Endodermal cell (in vitro differentiated cells): ENCODE measurements at places on chromosomes 4 and X.

DNA sequence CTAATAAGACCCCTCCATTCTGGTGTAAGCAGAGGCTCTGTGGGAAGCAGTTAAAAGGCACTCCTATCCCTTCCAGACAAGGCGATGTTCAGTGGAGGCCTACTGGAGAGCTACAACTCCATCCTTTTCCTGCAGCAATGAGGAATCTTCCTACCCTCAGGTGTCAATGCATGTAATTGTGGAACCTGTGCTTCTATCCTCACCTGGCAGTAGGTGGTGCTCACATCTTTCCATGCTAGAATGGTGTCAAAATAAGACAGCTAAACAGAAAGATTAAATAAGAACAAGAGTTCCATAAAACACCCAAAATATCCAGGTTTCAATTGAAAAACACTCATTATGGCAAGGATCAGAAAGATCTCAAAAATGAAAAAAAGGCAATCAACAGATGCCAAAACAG is 224.6 kb downstream of the IL15 start:
- DNase-seq: no peak

DNA sequence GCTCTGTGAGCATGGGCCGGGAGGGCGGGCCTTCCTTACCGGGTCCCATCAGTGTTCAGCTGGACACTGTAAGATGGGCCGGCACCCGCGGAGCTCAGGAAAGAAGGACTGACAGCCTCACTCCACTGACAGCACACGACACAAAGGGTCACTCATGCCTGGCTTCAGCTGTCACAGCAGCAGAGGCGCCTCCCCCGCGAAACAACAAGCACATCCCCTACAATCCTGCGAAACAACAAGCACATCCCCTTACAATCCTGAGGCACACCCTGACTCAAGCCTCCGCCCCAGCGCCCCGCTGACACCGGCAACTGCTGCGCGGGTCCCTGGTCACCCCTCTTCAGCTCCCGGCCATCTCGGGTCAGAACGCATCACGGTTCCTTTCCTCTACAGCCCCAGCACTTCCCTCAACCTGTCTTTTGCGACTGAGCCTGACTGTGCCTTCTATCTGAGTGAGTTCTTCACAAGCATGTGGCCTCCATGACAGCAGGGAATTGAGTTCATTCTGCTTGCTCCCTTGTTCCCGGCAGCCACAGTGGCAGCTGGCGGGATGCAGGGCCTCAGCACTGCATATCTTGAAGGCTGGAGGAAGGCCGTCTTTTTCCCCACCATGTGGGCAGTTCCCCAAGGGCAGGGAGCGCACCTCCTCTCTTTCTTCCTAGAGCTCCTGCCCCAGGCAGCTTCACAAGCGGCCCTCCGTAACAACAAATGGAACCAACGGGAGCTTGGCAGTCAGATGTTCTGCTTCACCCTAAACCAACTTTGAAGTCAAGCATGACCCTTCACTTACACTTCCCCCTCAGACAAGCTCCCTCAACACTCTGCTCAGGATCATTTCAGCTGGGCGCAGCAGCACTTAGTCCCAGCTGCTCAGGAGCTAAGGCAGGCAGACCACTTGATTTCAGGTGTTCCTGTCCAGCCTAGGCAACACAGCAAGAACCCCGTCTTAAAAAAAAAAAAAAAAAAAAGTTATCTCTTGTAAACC is 39.6 kb downstream of the SCD5 start:
- DNase-seq: peak; percentile 51

GRCh38 chr4:55184600-55185523 is 59.5 kb upstream of the KDR start:
- DNase-seq: peak; percentile 86

DNA sequence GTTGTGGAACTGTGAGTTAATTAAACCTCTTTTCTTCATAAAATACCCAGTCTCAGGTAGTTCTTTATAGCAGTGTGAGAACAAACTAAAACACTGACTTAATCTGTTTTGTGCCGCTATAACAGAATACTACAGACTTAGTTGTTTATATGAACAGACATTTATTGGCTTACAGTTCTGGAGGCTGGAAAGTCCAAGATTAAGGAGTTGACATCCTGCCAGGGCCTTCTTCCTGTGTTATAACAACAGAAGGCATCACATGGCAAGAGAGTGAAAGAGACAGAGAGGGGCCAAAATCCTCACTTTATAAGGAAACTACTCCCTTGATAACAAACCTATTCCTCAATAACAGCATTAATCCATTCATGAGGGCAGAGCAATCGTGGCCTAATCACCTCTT is 42.5 kb upstream of the KCNIP4 start:
- DNase-seq: no peak

- no peak for DNase-seq
These were observed 9.8 kb upstream of the ACOT9 start for GRCh38 chrX:23752740-23753415.

- DNase-seq: no peak
These were observed 22.7 kb upstream of the MSN start for GRCh38 chrX:65644621-65645289.

DNA sequence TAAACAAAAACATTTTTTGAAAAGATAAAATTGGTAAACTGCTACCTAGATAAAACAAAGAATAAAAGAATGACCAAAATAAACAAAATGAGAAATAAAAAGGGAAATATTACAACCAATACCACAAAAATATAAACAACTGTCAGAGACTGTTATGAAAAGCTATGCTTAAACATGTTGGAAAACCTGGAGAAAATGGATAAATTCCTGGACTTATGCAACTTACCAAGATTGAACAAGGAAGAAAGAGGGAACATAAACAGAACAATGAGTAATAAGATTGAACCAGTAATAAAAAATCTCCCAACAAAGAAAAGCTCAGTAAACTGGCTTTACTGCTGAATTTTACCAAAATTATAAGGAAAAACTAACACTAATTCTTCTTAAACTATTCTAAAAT is 518.7 kb downstream of the GRXCR1 start:
- DNase-seq: no peak

GRCh38 chrX:112687189-112687691 is 7.5 kb upstream of the LHFPL1 start:
- DNase-seq: no peak

DNA sequence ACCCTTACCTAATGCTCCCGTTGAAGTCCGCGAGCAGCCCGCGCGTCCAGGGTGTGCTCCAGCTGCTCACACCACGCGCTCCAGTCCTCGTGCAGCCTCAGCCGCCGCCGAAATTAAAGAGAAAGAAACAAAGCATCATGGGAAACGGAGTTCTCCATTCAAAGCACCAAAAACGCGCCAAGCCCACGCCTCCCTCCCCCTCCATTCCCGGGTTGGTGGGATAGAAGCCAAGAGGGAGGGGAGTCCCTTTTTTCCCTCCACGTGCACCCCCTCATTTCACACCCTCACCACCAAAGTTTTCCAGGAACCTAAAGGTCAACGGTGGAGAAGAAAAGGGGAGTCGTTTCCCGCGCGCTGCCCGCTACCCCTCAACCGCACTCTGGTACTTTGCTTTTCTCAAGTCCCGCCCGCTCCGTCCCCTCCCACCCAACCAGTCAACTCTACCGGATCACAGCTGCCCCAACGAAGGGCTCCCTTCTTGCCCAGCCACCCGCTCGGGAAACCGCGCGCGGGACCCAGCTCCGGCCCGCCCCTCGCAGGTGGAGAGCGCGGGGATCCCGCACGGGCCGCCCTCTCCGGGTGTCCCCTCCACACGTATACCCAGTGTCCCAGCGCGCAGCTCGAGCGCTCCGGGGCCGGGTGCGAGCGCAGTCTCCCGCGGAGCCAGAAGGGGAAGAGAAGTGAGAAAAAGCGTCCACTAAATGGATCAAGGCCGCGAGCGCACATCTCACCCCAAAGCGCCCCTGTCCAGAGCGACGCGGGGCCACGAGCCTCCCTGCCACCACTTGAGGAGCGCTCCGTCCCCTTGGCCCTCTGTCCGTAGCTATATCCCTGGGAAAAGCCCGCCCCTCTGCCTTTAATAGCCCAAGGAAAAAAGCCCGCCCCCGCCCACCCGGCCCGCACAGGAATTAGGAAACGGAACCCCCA is 65.1 kb upstream of the CCDC160 start:
- DNase-seq: peak; percentile 74

DNA sequence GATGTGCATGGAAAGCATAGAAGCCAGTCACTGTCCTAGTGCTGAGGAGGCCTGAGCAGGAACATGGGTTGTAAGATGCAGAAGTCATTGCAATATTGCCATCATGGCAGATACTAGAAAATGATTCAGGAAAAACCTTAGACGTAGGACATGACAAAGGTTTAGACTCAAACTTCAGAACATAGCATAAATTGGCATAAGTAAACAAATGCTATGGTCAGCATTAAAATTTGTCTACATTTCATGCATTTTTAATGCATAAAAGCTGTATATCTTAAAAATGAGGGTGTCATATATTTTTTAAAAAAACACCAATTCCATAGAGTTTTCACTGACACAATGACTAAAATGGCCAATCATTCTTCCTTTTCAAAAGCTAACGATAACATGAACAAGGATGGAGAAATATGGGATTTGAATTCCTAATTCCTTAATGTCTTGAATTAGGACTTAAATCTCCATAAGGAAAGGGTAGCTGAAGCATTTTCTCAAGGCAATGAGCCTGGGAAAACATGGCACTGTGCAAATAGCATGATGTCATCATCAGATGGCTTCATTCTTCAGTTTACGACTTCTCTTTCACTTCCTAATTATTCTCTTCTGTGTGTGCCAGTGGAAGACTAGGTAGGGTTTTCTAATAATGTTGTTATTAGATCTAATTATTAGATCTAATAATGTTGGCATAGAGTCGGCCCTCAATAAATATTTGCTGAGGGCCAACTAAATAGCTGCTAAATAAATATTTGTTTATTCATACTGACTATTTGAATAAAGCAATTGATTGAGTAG is 125.1 kb upstream of the FRG1 start:
- no peak for DNase-seq

DNA sequence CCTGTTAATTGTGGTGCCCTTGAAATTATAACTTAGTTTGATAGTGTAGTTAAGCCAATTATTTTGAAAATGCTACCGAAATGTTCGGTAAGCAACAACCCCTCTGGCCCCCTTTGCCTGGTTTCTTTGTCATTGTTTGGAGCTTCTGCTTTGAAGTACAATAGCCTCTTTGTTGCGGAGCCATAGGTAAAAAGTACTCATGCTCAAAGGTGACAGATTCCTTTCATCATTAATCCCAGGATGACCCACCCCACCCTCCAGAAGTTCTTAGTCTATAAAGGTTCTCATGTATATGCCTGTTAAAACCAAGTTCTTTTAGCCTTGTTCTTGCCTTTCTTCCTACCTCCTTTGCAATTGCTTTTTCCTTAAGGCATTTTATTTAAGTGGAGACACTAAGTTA is 42.4 kb upstream of the SMARCAD1 start:
- peak; percentile 74 for DNase-seq

DNA sequence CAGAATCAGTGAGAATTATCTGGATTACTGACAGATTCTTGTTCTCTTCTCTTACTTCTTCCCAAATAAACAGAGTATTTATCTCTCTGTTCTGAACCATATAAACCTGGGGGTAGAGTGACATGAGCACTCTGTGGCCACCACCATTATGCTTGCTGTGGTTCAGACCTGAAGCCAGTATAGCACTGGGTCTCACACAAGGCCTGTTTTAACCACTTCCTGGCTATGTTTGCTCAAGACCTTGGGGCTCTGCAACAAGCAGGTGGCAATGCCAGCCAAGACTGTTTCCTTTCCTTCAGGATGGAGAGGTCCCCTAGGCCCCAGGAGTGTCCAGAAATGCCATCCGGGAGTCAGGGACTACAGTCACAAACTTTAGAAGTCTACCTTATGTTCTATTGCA is 21.7 kb upstream of the HEPH start:
- DNase-seq: no peak

- DNase-seq: no peak
These were observed 32.8 kb downstream of the GATB start for GRCh38 chr4:151728006-151728405.

DNA sequence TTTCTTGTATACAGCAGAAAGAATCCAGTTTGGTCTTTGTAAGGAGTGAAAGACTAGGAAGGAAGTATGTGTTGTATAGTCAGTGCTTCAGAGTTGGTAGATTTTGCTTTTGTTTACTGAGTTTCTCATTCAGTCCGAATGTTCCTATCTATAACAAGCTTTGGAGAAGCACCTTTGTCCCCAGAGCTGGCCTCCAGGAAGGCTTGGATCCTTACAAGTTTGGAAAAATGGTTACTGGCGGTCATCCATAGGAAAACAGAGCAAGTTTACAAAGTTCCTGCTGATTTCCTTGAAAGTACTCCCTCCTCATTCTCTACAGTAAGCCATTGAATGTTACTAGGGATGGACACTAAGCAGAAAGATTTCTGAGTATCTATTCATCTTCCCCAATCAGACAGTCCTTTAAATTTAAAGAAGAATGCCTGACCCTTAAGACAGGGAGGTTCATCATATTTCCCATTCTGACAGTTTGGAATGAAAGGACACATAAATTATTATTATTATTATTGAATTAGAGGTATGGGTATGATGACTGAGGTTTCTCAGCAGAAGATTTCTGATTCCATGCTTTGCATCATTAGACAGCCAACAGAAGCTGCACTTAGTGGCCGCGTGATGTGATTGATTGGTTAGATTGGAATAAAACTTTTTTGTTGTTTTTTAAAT is 35.8 kb downstream of the FAT4 start:
- DNase-seq: no peak

- DNase-seq: no peak
These were observed 38.9 kb upstream of the TLL1 start for GRCh38 chr4:165834116-165834515.

DNA sequence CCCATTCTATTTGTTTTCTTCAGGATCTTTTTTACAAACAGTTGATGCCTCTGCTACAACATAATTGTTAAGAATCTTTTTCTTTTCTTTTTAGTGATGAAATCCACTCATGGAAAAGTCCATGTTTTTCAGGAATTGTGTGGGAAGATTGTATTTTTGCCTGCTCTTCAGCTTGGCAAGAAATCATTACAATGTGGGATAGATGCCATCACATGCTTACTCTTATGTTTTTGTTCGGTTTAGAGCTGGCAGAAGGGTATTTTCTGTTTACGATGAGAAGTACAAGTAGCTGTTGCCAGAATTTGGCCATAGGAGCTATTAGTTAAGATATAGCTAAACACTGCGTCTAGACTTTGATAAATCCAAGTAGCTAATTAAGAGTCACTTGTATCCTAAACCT is 2585.3 kb downstream of the ARAP2 start:
- no peak for DNase-seq

- DNase-seq: no peak
These were observed 1.4 kb upstream of the PPID start for GRCh38 chr4:158724637-158725036.
